ENCODE measurements at places on chromosomes 5 and 9.

- DNase-seq: no peak
These were observed 31.2 kb downstream of the SEMA4D start for GRCh38 chr9:89466451-89467277.

- DNase-seq: peak; percentile 75
These were observed 13.4 kb upstream of the TXNDC8 start for GRCh38 chr9:110351009-110351467.

GRCh38 chr5:174911118-174911517 lies 186.7 kb downstream of the MSX2 start:
- DNase-seq: no peak

GRCh38 chr5:96790961-96791504 lies 16.7 kb downstream of the ERAP1 start:
- no peak for DNase-seq

DNA sequence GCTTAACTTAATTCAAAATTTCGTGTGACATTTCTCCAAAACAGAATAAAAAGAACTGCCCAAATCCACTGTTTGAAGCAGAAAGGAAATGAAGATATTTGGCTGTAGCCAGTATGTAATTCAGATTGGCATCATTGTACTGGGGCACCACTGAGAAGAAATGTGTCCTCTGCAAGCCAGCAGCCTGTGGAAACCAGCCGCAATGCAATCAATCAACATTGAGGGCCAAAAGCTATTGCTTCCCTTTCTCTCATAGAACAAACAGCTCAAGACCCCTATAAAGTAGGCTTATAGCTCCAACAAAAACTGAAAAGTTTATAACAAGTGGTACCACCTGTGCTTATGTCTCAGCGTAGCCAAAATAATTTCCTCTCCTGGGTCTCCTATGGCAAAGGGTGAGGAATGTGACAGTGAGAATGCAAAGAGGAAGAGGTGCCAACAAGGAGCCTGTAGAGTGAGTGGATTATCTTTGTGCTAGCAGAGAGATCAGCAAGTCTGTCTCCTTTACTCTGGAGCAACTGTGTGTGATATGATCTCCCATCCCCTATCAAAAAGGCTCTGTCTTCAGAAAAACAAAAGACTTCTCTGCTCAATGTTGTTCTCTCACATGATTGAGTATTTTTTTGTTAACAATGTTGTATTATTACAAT lies 1072.3 kb upstream of the DMAC1 start:
- DNase-seq: no peak

DNA sequence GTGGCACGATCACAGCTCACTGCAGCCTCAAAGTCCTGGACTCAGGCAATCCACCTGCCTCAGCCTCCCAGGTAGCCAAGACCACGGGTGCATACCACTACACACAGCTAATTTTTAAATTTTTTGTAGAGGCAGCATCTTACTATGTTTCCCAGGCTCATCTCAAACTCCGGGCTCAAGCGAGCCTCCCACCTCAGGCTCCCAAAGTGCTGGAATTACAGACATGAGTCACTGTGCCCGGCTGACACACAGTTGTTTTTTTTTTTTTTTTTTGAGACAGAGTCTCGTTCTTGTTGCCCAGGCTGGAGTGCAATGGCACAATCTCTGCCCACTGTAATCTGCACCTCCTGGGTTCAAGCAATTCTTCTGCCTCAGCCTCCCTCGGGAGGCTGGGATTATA lies 70.1 kb upstream of the CNOT6 start:
- DNase-seq: no peak

- DNase-seq: peak; percentile 63
These were observed at the start of gene NEK6 for GRCh38 chr9:124257844-124258606. TSS of gene NEK6 (plus strand) at chr9:124257949. CDS start at chr9:124301965, 44,016 bp downstream.

GRCh38 chr9:28207657-28208056 lies 634.4 kb upstream of the C9orf72 start:
- no peak for DNase-seq

GRCh38 chr5:103849934-103850333 lies 287.3 kb upstream of the NUDT12 start:
- no peak for DNase-seq

GRCh38 chr5:106691701-106692100 lies 979.0 kb downstream of the EFNA5 start:
- no peak for DNase-seq

DNA sequence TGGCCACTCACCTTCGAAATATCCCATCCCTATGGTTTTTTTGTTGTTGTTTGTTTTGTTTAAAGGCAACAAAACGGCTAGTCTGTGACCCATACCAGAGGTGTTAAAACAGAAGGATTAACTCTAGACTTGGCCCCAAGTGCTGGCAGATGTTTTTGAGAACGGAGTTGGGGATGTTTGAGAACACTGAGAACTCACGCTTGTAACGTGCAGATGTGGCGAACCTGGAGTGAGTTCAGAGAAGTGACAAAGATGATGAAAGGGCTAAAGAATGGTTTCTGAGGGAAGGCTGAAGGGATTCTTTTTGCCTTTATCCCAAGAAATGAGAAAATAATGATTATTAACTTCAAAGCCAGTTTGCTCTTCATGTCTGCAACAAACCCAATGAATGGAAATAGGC lies 286.5 kb downstream of the ZNF608 start:
- DNase-seq: no peak

DNA sequence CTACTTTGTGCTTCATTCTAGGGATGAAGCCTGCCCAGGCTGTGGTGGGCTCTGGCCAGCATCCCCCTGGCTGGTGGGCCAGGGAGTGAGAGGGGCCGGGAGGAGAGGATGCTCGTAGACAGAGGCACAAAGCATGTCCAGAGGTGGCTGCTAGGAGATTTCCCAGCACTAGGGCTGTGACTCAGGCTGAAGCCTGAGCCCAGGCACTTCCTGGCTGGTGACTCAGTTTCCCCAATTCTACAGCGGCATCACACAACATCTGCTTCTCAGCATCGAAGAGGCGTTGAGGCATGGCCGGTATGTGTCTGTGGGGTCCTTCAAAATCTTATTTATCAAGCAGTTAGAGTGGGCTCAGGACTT lies 55.6 kb downstream of the DUSP1 start:
- DNase-seq: no peak

GRCh38 chr5:76983468-76983867 lies 30.6 kb downstream of the CRHBP start:
- no peak for DNase-seq

GRCh38 chr9:124882231-124882630 lies 20.3 kb downstream of the ARPC5L start:
- DNase-seq: no peak

DNA sequence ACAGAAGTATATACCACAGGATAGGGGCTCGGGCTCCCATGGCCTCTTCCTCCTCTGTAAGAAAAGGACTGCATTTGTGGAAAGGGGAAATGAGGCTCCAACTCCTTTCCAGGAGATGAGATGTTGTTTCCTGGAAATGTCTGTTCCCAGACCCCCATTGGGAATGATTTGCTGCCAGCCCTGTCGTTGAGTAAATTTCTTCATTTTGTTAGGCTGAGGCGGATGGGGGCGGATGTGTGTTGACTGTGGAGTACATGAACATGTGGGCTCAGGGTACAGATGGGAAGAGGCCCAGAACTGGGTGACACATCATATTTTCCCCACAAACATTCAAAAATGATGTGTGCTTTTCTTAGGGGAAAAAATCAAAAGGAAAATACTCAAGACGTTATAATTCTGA lies 28.8 kb upstream of the TNFAIP8 start:
- DNase-seq: no peak

GRCh38 chr9:111679199-111679598 lies 17.8 kb downstream of the GNG10 start:
- DNase-seq: no peak

GRCh38 chr9:112283582-112284253 lies 49.7 kb downstream of the PTBP3 start:
- DNase-seq: no peak

DNA sequence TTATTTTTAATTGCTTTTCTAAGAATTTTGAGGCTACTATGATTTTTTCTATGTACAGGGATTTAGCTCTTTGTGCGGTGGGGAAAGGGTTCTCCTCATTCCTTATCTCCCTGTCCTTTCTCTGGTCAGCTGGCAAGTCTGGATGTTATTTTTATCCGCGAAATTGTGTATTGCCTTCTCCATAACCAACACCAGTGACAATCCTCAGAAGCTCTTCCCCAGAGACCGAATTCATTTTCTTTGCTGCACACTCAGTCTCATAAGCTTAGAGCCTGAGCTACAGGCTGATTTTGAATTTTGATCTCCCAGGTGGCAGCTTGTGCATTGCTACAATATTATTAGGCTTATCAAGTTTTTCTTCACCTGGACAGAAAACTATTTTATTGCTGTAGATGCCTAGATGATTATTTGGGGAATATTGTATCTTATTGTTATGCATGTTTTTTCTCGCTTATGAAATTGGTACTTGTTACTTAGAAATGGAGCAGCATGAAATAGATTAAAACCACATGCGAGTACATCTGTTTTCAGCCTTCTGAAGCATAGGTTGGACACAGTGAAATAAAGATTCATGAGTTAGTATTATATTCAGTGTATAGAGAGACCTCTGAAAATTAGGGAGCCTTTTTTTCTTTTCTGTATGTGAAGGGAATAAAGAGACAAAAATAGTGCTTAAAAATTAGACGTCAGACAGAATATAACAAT lies 27.3 kb downstream of the CPEB4 start:
- no peak for DNase-seq

GRCh38 chr5:55894135-55894534 lies 43.0 kb downstream of the IL31RA start:
- no peak for DNase-seq

GRCh38 chr9:127912296-127912695 lies 4.5 kb downstream of the ST6GALNAC4 start:
- DNase-seq: no peak

- DNase-seq: no peak
These were observed 32.1 kb upstream of the ADRB2 start for GRCh38 chr5:148794275-148794674.

GRCh38 chr5:147985608-147986007 lies 78.2 kb upstream of the SPINK5 start:
- no peak for DNase-seq

GRCh38 chr9:77158772-77159513 lies 18.4 kb upstream of the VPS13A start:
- DNase-seq: no peak
